Psoas muscle (tissue), 8 donors: ENCODE measurements at places on chromosomes 3 and 15. TPM values are rescaled to one million over a fixed set of nuclear protein-coding genes. Genes with fewer than 3 reads are reported as not detected.
A peak's percentile ranks its signal among the peaks of the same experiment; 100 is the strongest.

- no peak for DNase-seq
- H3K4me3 ChIP-seq = no peak overlapping the region
- H3K4me1 ChIP-seq = peaks cover 42% of the 10 kb centered on the region
- H3K36me3 ChIP-seq = no peaks in the 10 kb centered on the region
Measured at GRCh38 chr15:98653686-98654085, 5.3 kb downstream of the IGF1R start.

The MOBP gene
- total RNA-seq = not detected

GRCh38 chr3:30777426-30778113 lies 116.9 kb downstream of the GADL1 start:
- H3K4me1 ChIP-seq = no peaks in the 10 kb centered on the region
- H3K36me3 ChIP-seq = no peaks in the 10 kb centered on the region
- no peak for DNase-seq
- no peaks in the 10 kb centered on the region for H3K27me3 ChIP-seq
- no peak overlapping the region for H3K4me3 ChIP-seq
- H3K27ac ChIP-seq = no peak overlapping the region

GRCh38 chr15:68413363-68414205 lies 18.4 kb downstream of the ITGA11 start:
- H3K27ac ChIP-seq = no peak overlapping the region
- peak; percentile 71 for DNase-seq
- no peaks in the 10 kb centered on the region for H3K4me1 ChIP-seq
- no peak overlapping the region for H3K4me3 ChIP-seq

The C15orf39 gene
- total RNA-seq = 4.6 TPM

GRCh38 chr15:75843678-75844581 lies 683 bp downstream of the UBE2Q2 start:
- no peaks in the 10 kb centered on the region for H3K36me3 ChIP-seq
- peaks cover 18% of the 10 kb centered on the region for H3K4me1 ChIP-seq
- peak; percentile 63 for DNase-seq
- peak overlapping the region; percentile 90 for H3K4me3 ChIP-seq
- no peaks in the 10 kb centered on the region for H3K27me3 ChIP-seq
- peak overlapping the region; percentile 82 for H3K27ac ChIP-seq

The RTP3 gene
- not detected for total RNA-seq

The ITIH1 gene
- total RNA-seq = not detected

DNA sequence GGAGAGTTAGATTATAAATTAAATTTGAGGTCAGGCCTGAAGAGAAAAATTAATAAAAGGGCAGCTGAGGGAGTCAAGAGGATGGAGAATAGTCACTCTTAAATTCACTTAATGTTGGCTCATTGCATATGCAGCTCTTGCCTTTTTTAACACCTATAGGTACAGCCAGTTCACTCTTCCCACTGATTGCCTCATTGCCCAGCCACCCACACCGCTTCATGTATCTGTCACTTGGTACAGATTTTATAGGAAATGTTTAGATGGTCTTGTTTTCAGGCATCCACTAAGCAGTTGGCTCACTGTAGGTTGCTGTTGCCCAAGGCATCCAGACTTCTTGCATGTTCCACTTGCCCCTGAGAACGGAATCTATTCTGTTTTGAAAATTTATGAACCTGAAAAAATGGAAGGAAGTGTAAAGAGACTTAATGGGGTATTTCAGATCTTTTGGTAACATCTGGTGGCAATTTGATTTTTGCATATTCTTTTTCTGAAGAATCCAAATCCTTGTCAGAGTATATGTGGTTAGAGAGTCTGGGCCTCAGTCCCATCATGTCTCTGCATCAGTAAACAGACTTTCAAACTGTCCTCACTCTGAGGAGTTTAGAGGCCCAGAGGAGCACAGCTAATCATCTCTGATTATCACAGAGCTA lies 151.9 kb downstream of the RBPMS2 start:
- H3K27ac ChIP-seq = no peak overlapping the region
- H3K4me3 ChIP-seq = no peak overlapping the region
- H3K27me3 ChIP-seq = no peaks in the 10 kb centered on the region
- H3K4me1 ChIP-seq = peaks cover 29% of the 10 kb centered on the region
- peaks cover 7% of the 10 kb centered on the region for H3K36me3 ChIP-seq

The SLC15A2 gene
- 1.8 TPM for total RNA-seq

The SLCO2A1 gene
- total RNA-seq = 4.6 TPM

GRCh38 chr3:58625196-58625824 lies 41.3 kb downstream of the FAM3D start:
- H3K4me3 ChIP-seq = no peak overlapping the region
- no peaks in the 10 kb centered on the region for H3K27me3 ChIP-seq
- no peak overlapping the region for H3K27ac ChIP-seq
- no peaks in the 10 kb centered on the region for H3K36me3 ChIP-seq
- DNase-seq = no peak

DNA sequence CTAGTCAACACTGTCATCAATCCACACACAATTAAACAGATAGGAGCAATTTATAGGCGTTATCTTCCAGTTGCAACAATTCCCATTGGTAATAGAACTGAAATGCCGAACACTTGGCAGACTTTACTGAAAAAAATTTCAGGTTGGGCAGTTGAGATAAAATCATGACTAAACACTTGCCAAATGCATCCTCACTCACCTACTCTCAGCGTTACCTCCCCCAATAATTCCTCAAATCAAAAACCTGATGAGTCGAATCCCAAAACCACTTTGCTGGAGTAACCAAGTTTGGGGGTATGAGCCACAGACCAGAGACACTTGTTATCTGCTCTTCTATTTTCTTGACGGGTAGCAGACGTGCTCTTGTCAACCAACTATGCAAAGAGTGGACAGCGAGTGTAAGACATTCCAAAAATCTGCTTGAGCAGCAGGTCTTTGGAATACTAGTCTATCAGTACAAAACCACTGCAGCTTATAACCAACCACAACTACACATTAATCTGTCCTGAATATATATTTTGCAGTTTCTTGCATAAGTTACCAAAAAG lies 30.3 kb downstream of the PPP1R2 start:
- no peaks in the 10 kb centered on the region for H3K4me1 ChIP-seq
- H3K27me3 ChIP-seq = no peaks in the 10 kb centered on the region
- H3K4me3 ChIP-seq = no peak overlapping the region

- H3K4me3 ChIP-seq = no peak overlapping the region
- no peak for DNase-seq
- no peaks in the 10 kb centered on the region for H3K4me1 ChIP-seq
- no peak overlapping the region for H3K27ac ChIP-seq
Measured at GRCh38 chr3:14248849-14249523, 70.4 kb downstream of the LSM3 start.

The C3orf70 gene
- total RNA-seq = 0.84 TPM

DNA sequence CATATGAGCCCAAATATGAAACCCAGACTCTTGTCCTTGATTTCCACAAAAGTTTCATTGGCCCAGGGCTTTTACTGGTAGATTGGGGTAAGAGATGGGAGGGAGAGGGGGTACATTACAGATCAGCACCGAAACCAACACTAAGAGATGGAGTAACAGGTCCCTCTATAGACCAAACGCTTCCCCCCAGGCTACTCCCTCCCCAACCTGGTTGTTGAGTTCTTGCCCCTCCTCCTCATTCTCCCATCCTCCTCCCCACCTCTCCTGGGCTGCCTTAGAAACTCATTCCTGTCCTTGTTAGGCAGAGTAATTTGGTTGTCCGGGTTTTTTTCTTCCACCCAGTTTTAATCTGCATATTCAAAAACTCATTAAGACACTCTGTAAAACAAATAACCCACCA lies 74.1 kb downstream of the MESD start:
- no peak overlapping the region for H3K27ac ChIP-seq
- no peaks in the 10 kb centered on the region for H3K27me3 ChIP-seq
- no peak overlapping the region for H3K4me3 ChIP-seq
- no peak for DNase-seq
- H3K4me1 ChIP-seq = no peaks in the 10 kb centered on the region
- no peaks in the 10 kb centered on the region for H3K36me3 ChIP-seq

DNA sequence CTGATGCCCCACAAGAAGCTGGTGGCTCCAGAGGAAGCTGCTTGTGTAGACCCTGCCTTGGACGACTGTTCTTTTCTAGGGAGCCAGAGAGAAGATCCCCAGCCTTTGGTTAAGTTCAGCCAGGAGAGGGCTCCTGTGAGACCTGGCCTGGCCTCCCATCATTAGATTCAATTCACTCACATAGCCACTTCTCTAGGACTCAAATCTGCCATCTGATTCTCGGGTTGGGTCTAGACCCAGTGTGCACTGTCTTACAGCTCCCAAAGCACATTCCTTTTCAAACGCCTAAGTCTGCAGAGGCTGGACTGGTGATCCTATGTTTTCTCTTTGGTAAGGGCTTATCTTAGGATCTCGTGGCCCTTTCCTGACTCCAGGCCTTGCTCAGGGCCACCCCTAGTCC lies 81.7 kb upstream of the NPHP3 start:
- H3K4me3 ChIP-seq = no peak overlapping the region
- H3K36me3 ChIP-seq = no peaks in the 10 kb centered on the region
- H3K27ac ChIP-seq = no peak overlapping the region
- no peaks in the 10 kb centered on the region for H3K27me3 ChIP-seq
- DNase-seq = no peak
- peaks cover 9% of the 10 kb centered on the region for H3K4me1 ChIP-seq

- H3K27ac ChIP-seq = no peak overlapping the region
- H3K27me3 ChIP-seq = no peaks in the 10 kb centered on the region
- no peak overlapping the region for H3K4me3 ChIP-seq
- no peaks in the 10 kb centered on the region for H3K4me1 ChIP-seq
- H3K36me3 ChIP-seq = no peaks in the 10 kb centered on the region
- DNase-seq = no peak
Measured at GRCh38 chr3:148233403-148233802, 464.3 kb upstream of the AGTR1 start.

The UBAP1L gene
- total RNA-seq = 1.1 TPM

- H3K4me3 ChIP-seq = no peak overlapping the region
- H3K27me3 ChIP-seq = no peaks in the 10 kb centered on the region
- no peak for DNase-seq
Measured at GRCh38 chr3:172285844-172286243, 162.4 kb downstream of the GHSR start.

The UPK1B gene
- not detected for total RNA-seq

The PGBD4 gene
- total RNA-seq = 1.4 TPM

The PIF1 gene
- total RNA-seq = 0.27 TPM

The SLC24A5 gene
- not detected for total RNA-seq

The MORC1 gene
- total RNA-seq = not detected

DNA sequence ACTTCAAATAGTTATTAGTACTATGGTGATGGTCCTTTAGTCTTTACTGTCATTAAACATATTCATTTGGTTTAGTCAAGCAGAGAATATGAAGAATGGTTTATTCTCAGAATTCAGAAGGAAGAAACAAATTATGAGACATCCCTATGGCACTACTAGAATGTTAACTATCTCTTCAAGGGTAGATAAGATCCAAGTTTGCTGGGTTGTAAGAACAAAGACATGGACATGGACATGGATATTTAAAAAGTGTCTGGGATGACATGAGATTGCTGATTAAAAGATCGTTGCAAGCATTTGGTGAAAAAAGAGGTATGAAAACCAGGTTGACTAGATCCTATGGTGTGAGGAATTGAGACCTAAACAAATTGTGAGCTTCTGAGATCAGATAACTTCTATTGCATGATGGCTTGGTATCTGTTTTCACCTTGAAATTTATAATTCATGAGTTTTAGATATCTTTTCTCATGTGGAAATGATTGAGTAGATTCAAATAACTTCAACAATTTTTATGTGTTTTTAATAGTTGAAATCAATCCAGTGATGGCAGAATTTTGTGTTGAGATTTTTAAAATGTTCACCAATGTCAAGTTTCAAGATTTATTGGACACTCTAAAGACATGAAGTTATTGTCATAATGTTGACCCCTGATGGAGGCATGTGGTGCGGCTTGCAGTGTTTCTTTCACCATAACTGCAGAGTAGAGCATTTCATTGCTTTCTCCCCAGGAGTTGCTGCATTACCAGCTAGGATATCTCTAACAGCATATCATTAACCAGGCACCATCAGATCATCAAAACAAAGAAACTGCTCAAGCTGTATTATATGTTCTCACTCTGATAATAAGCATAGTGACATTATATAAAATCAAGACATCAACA lies 72.6 kb downstream of the NAALADL2 start:
- DNase-seq = no peak
- no peaks in the 10 kb centered on the region for H3K4me1 ChIP-seq
- H3K27me3 ChIP-seq = no peaks in the 10 kb centered on the region
- no peaks in the 10 kb centered on the region for H3K36me3 ChIP-seq
- no peak overlapping the region for H3K27ac ChIP-seq

- peak overlapping the region; percentile 47 for H3K4me3 ChIP-seq
- peaks cover 22% of the 10 kb centered on the region for H3K36me3 ChIP-seq
- no peaks in the 10 kb centered on the region for H3K27me3 ChIP-seq
- DNase-seq = peak; percentile 44
Measured at GRCh38 chr3:136929977-136930670, 27.7 kb upstream of the IL20RB start.

DNA sequence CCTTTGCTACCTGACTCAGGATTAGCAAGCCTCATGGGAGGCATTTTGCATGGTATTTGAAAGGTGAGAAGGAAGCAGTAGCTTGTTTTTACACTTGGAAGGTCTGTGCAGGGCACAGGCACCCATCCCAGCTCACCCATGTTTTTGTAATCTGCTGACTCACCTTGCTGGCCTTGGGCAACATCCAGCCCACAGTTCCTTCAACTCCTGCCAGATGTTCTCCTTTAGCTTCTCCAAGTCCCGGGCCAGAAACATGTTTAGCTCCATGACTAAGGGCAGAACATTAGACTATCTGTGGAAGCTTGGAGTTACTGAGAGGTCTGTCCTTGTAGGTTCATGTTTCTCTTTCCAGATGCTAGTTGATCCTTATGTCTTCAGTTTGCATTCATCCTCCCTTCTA lies 12.4 kb upstream of the ZNF770 start:
- H3K4me3 ChIP-seq = no peak overlapping the region
- no peaks in the 10 kb centered on the region for H3K27me3 ChIP-seq
- H3K4me1 ChIP-seq = no peaks in the 10 kb centered on the region
- DNase-seq = peak; percentile 32

DNA sequence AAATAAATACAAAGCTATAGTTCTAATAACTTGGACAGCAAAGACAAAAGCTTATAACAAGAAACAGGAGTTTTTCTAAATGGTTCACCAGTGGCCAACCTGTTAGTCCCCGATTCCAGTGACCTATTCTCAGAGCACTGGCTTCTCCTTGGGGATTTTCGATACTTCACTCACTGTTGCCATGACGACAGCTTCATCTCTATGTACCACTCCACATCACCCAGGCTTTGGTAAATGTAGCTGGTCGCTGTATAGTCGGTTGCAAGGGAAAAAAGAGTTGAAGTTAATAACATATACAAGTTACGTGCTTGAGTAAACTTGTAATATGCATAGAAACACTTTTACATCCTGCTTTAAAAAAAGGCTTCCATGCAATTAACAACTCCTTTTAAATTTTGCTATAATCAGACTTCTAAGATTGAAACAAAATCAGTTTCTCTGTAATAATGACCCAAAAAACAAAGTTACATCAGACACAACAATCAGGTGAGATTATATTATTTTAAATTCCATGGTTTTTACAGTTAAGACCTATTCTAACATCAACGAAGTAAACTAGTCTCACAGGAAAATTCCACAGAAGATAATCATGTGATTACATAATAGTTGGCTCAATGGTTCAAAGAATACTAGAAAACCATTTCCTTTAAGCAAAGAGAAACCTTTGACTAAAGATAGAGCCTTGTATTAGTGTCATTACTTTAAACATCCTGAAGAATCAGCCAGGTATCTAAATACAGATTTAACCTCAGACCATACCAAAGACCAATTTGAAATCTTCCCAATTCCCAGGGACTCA lies 2.9 kb downstream of the CCNL1 start:
- H3K4me3 ChIP-seq = peak overlapping the region; percentile 97
- H3K27me3 ChIP-seq = no peaks in the 10 kb centered on the region
- peak overlapping the region; percentile 31 for H3K27ac ChIP-seq
- no peak for DNase-seq

GRCh38 chr3:136135039-136135802 lies 60.9 kb downstream of the MSL2 start:
- H3K27ac ChIP-seq = no peak overlapping the region
- H3K36me3 ChIP-seq = no peaks in the 10 kb centered on the region
- DNase-seq = no peak
